NCI-H446 treated with DMSO at 0.1 percent for 48 hours (cell line): ENCODE measurements at places on chromosomes 3 and 15.

DNA sequence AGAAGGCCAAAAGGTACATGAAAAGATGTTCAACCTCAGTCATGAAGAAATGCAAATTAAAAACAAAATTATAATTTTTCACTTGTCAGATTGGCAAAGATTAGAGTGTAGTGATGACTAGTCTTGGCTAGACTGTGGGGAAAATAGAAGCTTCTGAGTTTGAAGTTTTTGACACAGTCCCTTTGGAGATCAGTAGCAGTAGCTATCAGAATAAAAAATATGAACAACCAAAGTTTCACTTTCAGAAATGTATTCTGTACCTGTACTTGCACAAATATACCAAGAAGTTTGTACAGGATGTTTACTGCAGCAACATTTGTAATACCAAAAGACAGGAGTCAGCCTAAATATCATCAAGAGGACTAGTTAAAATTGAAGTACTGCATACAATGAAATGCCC lies 14.1 kb downstream of the ATP2C1 start:
- no peak for DNase-seq

GRCh38 chr15:90807074-90807785 lies 61.2 kb upstream of the FURIN start:
- DNase-seq, result no peak

GRCh38 chr15:36491912-36492311 lies 87.5 kb upstream of the CDIN1 start:
- no peak for DNase-seq

DNA sequence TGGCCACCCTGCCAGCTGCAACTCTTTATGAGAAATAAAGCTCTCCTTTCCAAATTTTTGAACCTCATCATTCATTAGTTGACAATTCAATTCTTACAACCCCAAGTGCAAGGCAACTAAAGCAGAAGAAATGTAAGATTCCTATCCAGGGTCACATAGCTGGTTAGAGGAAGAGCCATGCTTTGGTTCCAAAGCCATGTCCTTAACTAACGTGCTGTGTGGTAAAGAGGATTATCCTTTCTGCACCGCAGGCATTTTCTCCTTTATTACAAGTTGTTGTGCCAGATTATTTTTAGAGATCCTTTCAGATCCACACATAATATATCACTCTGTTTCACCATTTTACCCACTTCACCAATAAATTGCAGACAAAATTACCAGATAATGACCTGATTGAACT lies 36.5 kb downstream of the TM4SF18 start:
- DNase-seq, result no peak

DNA sequence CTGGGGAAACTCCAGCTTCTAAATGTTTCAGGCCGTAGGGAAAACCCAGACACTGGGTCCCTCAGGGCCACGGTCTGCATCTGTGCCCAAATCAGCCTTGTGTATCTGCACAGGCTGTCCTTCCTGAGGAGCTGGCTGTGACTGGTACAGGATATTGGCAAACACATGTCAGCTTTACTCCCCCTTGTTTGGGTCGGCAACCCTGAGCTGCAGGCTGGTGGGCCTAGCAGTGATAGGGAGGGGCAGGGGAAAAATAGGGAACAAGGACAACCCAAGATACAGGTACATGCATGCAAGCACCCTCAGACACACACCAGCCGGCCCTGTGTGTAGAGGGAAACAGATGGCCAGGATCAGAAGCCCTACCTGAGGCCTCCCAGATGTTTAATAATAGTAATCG lies 28.7 kb upstream of the HCN4 start:
- DNase-seq, result no peak

- no peak for DNase-seq
Observed at GRCh38 chr15:79523266-79523665, 91.1 kb downstream of the MINAR1 start.

DNA sequence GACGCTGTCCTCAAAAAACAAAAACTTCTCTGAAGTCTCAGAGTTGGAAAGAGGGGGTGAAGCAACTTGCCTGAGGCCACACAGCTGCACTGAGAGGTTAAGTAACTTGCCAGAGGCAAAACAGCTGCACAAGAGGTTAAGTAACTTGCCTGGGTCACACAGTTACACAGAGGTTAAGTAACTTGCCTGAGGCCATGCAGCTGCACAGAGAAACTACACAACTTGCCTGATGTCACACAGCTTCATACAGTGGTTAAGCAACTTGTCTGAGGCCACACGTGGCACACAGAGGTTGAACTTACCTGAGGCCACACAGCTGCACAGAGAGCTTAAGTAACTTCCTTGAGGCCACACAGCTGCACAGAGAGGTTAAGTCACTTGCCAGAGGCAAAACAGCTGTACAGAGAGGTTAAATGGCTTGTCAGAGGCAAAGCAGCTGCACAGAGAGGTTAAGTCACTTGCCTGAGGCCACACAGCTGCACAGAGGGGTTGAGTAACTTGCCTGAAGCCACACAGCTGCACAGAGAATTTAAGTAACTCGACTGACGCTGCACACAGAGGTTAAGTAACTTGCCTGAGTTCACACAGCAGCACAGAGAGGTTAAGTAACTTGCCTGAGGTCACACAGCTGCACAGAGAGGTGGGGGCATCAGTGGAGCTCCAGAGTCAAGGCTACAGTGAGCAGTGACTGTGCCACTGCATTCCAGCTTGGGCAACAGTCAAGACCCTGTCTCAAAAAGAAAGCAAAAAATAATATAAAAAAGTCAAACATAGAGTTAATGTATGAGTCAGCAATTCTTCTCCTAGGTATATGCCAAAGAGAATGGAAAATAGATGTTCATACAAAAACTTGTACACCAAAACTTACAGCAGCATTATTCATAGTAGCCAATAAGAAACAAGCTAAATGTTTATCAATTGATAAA lies 12.0 kb upstream of the ACAD9 start:
- no peak for DNase-seq

- no peak for DNase-seq
Observed at GRCh38 chr3:150797155-150797554, 34.2 kb upstream of the SIAH2 start.

DNA sequence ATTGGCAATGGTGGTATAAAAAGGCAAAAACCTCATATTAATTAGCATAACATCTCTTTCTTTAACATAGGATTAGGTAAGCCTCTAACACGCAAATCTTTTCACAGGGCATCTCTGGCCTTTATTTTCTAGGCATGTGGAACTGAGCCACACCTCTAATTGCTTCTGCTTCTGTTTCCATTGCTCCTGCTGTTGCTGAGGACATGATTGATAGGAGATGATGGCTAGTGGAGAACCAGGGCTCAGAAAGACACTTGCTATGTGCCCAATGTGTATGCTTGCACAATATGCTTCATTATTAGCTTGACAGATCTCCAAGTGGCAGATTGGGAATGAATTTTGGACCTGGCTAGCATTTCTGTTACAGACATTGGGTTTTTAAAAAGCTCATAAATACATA lies 114.5 kb downstream of the EPHA3 start:
- peak; percentile 63 for DNase-seq

- no peak for DNase-seq
Observed at GRCh38 chr3:44962621-44963393, 13.2 kb downstream of the ZDHHC3 start.

- no peak for DNase-seq
Observed at GRCh38 chr15:89074402-89075012, 13.7 kb upstream of the ABHD2 start.

DNA sequence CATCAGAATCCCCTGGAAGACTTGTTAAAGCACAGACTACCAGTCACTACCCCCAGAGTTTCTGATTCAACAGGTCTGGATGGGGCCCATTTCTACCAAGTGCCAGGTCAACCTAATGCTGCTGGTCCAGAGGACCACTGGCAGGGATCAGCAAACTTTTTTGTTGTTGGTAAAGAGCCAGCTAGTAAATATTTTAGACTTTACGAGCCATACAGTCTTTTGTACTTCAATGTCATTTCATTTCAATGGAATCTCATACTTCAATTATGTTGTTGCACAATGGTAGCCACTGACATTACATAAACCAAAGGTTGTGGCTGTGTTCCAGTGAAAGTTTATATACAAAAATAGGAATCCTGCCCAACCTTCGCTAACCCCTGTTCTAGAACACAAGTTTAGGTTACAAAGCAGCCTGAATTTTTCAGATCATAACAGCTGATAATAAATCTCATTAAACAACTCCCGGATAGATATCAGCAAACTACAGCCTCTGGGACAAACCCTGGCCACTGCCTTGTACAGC lies 28.7 kb downstream of the ULK4 start:
- DNase-seq, result no peak

GRCh38 chr3:29561651-29562149 lies 280.8 kb downstream of the RBMS3 start:
- DNase-seq, result no peak

DNA sequence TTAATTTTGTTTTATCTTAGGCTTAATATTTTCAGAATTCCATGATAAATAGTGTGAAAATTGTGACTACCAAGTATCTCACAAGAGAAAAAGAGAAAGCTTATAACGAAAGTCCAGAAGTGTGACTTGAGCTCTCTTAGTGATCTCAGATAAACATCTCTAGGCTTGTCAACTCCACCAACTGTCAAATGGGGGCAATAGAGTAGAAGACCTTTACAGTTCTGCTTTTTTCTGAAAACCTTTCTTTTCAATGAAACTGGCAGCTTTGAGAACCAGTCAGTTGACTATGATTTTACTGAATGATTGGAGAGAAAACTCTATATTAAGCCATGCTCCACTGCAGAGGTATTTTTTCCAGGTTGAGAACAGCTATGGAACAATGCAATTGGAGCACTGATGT lies 119.2 kb upstream of the TP63 start:
- no peak for DNase-seq

GRCh38 chr3:149585401-149585726 lies 72.5 kb downstream of the WWTR1 start:
- no peak for DNase-seq

DNA sequence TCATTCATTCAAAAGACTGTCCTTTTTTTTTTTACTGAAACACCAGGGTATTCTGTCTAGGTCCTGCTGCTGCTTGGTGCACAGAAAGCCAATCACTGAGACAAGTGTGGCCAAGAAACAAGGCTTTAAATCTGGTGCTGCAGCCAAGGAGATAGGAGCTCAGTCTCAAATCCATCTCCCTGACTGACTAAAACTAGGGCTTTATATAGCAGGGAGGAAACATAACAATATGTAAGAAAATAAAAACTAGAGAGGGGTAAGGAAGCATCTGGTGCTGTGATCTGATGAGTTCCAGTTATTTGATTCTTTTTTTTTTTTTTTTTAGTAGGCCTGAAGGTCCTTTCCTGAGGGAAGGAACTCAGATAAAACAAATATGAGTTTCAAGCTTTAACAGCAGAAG lies 139.8 kb downstream of the ATG7 start:
- no peak for DNase-seq

- DNase-seq, result no peak
Observed at GRCh38 chr3:46095307-46095706, 68.0 kb upstream of the XCR1 start.

GRCh38 chr15:41688671-41689070 lies 28.5 kb downstream of the MGA start:
- no peak for DNase-seq

DNA sequence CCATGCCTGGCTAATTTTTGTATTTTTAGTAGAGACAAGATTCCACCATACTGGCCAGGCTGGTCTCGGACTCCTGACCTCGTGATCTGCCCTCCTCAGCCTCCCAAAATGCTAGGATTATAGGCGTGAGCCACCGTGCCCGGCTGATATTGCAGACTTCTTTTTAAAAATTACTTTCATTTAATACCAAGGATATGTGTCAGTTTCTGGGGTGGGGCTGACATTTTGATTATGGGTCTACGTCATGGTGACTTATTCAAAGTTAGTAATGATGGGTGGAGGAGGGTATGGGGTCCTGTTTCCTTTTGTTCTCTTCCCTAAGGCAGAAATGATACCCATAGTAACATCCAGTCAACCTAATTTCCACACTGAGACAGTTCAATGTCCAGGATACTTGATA lies 34.7 kb downstream of the GBE1 start:
- no peak for DNase-seq

GRCh38 chr3:122902326-122902725 lies 107.5 kb downstream of the SLC49A4 start:
- no peak for DNase-seq

DNA sequence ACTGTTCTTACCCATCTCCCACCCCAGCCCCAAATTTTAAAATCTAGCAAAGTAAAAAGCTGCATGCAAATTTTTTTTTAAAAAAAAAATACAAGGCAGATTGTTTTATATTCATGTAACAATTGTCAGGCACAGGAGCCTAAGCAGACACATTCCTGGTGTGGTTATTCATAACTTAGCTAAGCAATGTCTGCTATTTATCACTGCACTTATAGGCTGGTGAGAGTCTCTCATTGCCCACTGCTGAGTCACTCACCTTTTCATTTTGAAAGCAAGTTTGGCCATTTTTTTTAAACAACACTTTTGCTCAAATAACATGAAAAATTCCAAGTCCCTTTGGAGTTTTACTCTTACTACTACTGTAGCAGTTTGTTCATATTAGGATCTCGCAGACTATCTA lies 413.9 kb downstream of the RBMS3 start:
- no peak for DNase-seq

DNA sequence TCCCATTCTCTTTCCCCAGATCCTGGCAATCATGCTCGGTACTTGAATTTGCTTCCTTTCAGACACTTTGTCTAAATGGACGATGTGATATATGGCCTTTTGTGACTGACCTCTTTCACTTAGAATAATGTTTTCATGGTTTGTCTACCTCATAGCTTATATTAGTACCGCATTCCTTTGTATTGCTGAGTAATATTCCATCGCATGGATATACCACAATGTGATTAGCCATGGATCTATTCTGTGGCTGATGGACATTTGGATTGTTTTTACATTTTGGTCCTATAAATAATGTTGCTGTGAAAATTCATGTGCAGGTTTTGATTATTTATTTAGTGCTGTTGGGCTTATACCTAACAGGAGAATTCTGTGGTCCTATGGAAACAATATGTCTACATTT lies 458.6 kb downstream of the GABRG3 start:
- DNase-seq, result no peak

GRCh38 chr15:44427756-44428724 lies 611 bp downstream of the CTDSPL2 start:
- peak; percentile 53 for DNase-seq

DNA sequence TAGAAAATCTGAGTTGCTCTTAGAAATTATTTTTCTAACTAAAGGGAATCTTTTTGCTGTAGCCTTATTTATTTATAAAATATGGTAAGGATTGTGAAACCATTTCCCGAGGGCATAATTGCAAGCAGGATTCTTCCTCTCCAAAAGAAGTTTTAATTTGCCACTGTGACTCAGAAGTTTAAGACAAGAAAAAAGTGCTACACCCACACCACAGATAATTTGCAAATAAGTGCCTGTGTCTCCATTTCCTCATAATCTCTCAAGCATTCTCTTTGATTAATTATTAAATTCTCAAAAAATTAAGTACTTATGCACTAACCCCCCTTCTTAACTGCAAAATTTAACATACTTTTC lies 43.6 kb downstream of the RASA2 start:
- DNase-seq, result no peak

DNA sequence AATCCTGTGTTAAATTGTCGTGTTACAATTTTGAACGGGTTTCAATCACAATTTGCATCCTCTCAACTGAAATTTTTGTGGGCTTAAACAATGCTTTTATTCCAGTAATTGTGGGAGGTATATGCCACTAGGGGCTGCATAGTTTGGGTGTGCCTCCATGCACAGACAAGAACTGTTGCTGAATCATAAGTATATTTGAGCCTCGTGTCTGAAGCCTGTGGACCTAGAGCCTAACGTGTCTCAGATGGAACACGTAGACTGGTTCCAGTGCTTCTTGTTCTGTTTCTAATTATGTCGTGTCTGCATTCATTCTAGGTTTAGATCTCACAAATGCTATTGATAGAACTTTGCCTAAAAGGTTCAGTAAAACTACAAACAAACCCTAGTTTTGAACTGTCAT lies 363.4 kb downstream of the RBMS3 start:
- DNase-seq, result no peak

GRCh38 chr3:5579946-5580345 lies 392.4 kb downstream of the EDEM1 start:
- no peak for DNase-seq
